Endothelial cell (in vitro differentiated cells): ENCODE measurements at places on chromosomes 16 and 17.

GRCh38 chr16:35745191-35745590 is 2285.8 kb downstream of the TP53TG3F start:
- no peaks in the 10 kb centered on the region for H3K4me1 ChIP-seq
- no peak overlapping the region for H3K27ac ChIP-seq
- H3K4me3 ChIP-seq = peak overlapping the region; percentile 52
- no peak for DNase-seq

DNA sequence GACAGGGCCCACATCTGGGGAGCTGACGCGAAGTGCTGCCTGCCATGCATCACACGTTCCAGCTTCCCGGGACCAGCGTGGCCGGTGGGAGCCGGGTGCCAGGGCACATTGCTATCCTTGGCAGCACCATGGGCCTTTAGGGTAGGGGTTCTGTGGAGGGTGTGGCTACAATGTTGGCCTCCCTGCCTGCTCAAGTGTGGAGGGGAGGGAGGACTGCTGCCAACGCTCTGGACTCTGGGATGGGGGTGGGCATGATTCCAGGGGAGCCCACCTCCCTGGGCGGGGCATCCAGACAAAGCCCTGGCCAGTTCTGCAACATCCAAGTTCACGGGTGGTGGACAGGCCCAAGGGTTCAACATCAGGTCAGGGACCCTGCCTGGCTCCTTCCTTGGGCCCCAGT is 13.9 kb downstream of the GRB7 start:
- DNase-seq = no peak
- H3K27ac ChIP-seq = no peak overlapping the region
- H3K4me1 ChIP-seq = peaks cover 5% of the 10 kb centered on the region
- H3K36me3 ChIP-seq = no peaks in the 10 kb centered on the region

DNA sequence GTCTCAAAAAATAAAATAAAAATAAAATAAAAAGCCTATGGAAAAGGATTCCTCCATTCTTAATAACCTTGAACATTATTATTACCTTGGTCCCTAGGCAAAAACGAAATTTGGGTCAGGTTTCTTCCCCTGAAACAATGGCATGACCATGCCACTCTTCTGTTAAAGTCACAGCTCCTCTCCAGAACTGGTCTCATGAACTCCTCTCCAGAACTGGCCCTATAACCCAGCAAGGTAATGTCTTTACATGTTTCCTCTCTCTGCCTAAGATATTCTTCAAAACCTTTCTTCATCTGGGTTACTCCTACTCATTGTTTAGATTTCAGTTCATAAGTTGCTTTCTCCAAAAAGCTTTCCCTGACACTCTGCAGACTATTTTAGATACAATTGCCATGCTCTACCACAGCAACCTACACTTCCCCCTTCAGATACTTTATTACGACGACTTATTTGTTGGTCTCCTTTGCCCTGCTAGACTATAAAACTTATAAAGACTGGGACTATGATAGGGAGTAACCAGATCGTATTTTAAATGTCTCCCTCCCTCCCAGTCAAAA is 13.5 kb downstream of the TRIM37 start:
- H3K4me1 ChIP-seq = no peaks in the 10 kb centered on the region
- no peaks in the 10 kb centered on the region for H3K36me3 ChIP-seq
- H3K27ac ChIP-seq = no peak overlapping the region
- DNase-seq = no peak
- H3K4me3 ChIP-seq = no peak overlapping the region

GRCh38 chr17:30956764-30957374 is 14.0 kb upstream of the RNF135 start:
- no peak overlapping the region for H3K4me3 ChIP-seq
- peaks cover 10% of the 10 kb centered on the region for H3K4me1 ChIP-seq
- no peak overlapping the region for H3K27ac ChIP-seq
- no peaks in the 10 kb centered on the region for H3K27me3 ChIP-seq
- no peak for DNase-seq
- H3K36me3 ChIP-seq = no peaks in the 10 kb centered on the region

DNA sequence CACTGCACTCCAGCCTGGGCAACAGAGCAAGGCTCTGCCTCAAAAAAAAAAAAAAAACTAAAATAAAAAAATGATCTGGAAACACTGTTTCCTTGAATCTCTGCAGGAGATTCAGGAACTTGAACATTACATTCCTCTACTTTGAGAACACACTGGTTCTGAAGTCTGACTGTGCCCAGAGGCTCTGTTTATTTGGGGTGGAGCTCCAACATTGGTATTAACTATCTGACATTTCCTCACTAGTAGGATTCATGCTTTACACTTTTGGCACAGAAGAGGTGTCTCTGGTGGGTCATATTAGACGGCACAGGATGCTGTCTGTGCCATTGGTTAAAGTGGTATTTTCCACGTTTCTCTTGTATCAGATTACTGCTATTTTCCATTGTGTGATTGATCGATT is 10.4 kb downstream of the SULT1A2 start:
- H3K27me3 ChIP-seq = peaks cover 6% of the 10 kb centered on the region
- H3K4me1 ChIP-seq = no peaks in the 10 kb centered on the region
- DNase-seq = no peak
- H3K27ac ChIP-seq = no peak overlapping the region
- H3K4me3 ChIP-seq = no peak overlapping the region
- peaks cover 20% of the 10 kb centered on the region for H3K36me3 ChIP-seq

DNA sequence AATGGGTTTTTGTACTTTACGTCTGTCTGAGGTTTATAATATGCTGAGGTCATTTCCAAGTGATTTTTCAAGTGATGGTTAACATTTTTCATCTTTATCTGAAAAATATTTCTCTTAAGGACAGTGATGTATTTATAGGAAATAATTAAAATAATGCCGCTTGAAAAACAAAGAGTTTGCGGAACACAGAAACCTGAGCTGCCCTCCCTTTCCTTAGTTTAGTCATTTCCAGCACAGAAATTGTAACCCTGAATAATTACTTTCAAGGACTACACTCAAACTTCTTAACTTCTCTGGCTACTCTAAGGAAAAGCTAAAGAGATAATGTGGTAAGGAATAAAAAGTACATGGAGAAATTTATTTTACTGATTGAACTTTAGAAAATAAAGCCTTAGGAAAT is 54.6 kb downstream of the MRTFB start:
- no peak for DNase-seq
- H3K27ac ChIP-seq = no peak overlapping the region
- peaks cover 3% of the 10 kb centered on the region for H3K27me3 ChIP-seq
- H3K4me3 ChIP-seq = no peak overlapping the region
- peaks cover 8% of the 10 kb centered on the region for H3K36me3 ChIP-seq

- H3K36me3 ChIP-seq = no peaks in the 10 kb centered on the region
- H3K4me3 ChIP-seq = no peak overlapping the region
Measured at GRCh38 chr17:42629411-42630009, 20.0 kb downstream of the TUBG1 start.

DNA sequence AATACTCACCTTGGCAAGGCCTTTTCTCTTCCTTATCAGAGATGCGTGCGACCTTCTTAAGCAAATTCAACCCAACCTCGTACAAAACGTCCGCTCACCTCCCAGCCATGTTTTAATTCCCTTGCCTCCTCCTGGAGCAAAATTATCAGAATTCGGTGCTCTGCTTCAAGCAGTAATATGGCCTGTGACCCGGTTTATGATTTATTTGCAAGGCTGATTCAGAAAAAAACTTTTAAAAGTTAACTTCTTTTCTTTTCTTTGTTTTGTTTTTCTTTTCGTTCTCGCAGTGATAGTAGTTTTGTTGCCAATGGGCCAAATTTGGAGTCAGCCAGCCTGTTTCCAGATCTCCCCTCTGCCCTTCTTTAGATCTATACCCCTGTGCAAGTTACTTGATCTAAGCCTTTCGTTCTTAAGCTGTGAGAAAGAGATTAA is at the start of gene PHLPP2:
Gene PHLPP2 (minus strand): TSS at position 382 of the 432 bp plus-strand sequence. CDS start 9,906 bp downstream, outside the sequence.
- no peak within 1 kb of the TSS for H3K27ac ChIP-seq
- no peaks in the 10 kb centered on the region for H3K36me3 ChIP-seq
- peaks cover 3% of the 10 kb centered on the region for H3K27me3 ChIP-seq
- peaks cover 12% of the 10 kb centered on the region for H3K4me1 ChIP-seq
- H3K4me3 ChIP-seq = peak within 1 kb of the TSS; percentile 93
- no peak for DNase-seq

DNA sequence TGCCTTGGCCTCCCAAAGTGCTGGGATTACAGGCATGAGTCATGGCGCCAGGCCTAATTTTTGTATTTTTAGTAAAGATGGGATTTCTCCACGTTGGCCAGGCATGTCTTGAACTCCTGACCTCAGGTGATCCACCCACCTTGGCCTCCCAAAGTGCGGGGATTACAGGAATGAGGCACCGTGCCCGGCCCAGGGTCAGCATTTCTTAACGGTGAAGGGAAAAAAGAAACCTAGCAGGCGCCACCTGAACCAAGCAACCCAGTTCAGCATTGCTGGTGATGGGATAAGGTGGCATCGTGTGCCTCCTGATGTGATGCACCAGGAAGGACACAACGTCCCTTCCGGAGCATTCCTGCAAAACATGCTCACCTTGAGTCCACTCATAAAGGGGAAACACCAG is 2.2 kb upstream of the CLCN7 start:
- peaks cover 15% of the 10 kb centered on the region for H3K27me3 ChIP-seq
- DNase-seq = no peak
- no peak overlapping the region for H3K4me3 ChIP-seq

DNA sequence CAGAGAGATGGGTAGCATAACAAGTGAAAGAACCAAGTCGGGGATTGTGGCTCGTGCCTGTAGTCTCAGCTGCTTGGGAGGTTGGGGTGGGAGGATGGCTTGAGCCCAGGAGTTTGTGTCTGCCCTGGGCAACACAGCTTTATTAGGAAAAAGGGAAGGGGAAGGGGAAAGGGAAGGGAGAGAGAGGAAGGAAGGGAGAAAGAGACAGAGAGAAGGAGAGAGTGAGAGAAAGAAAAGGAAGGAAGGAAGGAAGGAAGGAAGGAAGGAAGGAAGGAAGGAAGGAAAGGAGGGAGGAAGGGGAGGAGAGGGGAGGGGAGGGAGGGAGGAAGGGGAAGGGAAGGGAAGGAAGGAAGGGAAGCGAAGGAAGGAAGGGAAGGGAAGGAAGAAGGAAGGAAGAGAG is 33.3 kb downstream of the CENPV start:
- peaks cover 1% of the 10 kb centered on the region for H3K27me3 ChIP-seq
- DNase-seq = no peak
- H3K4me1 ChIP-seq = no peaks in the 10 kb centered on the region
- H3K27ac ChIP-seq = no peak overlapping the region
- no peak overlapping the region for H3K4me3 ChIP-seq
- no peaks in the 10 kb centered on the region for H3K36me3 ChIP-seq

DNA sequence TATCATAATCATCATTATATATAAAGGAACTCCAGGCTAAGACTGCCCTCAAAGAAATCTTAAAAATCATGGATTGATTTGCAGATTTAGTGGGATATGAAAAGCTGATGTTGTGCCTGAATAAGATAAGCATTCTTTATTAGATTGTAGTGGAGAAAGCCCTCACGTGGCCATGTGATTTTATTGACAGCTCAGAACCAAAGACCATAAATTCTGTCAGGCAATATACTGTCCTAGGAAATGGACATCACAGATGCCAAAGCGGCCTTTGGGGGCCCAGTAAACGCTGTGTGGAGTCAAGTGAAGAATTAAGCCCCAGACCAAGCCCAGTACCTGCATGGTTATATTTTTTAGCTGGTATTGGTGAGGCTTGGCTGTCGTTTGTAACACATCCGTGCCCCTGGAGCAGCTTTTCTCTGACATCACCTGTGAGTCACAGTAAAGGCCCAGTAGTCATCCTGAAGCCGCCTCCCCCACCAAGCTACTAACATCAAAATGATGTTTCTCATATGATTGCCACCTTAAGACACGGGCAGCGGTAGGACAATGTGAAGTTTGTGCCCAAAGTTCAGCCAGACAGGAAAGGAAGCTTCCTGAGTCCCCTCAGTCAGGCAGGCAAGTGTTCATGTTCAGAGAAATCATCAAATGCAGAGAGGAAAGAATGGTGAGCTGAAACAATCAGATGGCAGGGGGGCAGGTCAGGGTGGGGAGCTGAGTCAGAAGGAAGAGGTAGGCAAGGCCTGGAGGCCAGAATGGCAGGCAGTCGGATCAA is 209.4 kb downstream of the IRX3 start:
- peaks cover 12% of the 10 kb centered on the region for H3K4me1 ChIP-seq
- peak overlapping the region; percentile 3 for H3K27ac ChIP-seq
- no peak overlapping the region for H3K4me3 ChIP-seq
- no peaks in the 10 kb centered on the region for H3K36me3 ChIP-seq

DNA sequence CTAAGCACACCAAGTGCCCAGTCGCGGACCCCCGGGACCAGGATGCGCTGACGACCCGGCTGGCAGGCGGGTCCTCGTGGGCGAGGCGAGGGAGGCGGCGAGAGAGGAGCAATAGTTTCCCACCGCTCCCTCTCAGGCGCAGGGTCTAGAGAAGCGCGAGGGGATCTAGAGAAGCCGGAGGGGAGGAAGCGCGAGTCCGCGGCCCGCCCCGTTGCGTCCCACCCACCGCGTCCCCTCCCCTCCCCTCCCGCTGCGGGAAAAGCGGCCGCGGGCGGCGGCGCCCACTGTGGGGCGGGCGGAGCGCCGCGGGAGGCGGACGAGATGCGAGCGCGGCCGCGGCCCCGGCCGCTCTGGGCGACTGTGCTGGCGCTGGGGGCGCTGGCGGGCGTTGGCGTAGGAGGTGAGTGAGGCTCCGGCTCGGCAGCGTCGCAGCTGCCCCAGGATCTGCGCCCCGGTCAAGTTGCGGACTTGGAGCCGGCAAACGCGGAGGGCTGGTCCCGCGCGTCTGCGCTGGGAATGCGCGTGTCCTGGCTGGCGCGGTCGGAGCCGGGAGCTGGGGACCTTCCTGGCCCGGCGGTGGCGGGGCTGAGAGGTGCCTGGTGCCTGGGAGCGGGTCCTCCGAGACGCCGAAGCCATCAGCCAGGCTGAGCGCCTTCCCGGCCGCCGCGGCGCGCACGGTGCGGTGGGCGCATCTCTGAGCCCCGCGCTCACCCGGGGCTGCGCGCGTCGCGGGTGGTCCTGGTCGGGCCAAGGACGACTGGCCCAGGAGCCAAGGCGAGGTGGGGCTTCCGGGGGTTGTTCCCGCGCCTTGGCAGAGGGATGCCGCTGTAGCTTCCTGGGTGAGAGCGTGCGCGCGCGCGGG is at the start of gene ITGB3:
Gene ITGB3 (plus strand): TSS at position 287 of the 862 bp plus-strand sequence. CDS start 35 bp downstream, at position 322.
- H3K4me3 ChIP-seq = peak within 1 kb of the TSS; percentile 86
- H3K4me1 ChIP-seq = peaks cover 3% of the 10 kb centered on the region
- no peaks in the 10 kb centered on the region for H3K36me3 ChIP-seq
- H3K27ac ChIP-seq = peak within 1 kb of the TSS; percentile 52
- DNase-seq = peak; percentile 75
- peaks cover 12% of the 10 kb centered on the region for H3K27me3 ChIP-seq

DNA sequence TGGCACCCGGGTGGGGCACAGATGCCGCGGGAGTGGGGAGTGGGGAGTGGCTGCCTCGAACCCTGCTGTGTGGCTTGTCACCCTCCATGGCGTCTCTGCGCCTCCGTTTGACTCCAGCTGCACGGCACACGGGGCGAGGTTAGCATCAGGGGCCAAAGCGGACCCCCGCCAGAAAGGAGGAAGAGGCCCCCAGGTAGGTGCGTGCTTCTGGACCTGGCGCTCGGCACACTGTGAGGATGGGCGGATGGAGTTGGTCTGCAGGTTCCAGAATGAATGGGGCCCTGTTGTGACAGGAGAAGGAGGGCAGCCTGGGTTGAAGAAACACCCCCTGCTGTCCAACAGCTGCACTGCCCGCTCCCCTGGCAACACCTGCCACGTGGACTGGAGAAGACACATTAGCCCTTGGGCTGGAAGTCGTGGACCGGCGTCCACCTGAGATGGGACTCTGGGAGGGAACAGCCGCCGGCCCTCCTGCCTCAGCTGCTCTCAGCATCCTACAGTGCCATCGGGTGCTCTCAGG is 9.4 kb upstream of the FASN start:
- no peak overlapping the region for H3K27ac ChIP-seq
- H3K4me1 ChIP-seq = peaks cover 13% of the 10 kb centered on the region
- peaks cover under 1% of the 10 kb centered on the region for H3K27me3 ChIP-seq
- no peak overlapping the region for H3K4me3 ChIP-seq
- no peak for DNase-seq
- peaks cover 4% of the 10 kb centered on the region for H3K36me3 ChIP-seq

GRCh38 chr17:61813211-61813610 is 50.1 kb downstream of the BRIP1 start:
- no peaks in the 10 kb centered on the region for H3K4me1 ChIP-seq
- H3K27me3 ChIP-seq = no peaks in the 10 kb centered on the region
- no peak for DNase-seq
- no peak overlapping the region for H3K27ac ChIP-seq
- no peaks in the 10 kb centered on the region for H3K36me3 ChIP-seq
